T-cell (primary cell): ENCODE measurements at places on chromosomes 16 and 17.

DNA sequence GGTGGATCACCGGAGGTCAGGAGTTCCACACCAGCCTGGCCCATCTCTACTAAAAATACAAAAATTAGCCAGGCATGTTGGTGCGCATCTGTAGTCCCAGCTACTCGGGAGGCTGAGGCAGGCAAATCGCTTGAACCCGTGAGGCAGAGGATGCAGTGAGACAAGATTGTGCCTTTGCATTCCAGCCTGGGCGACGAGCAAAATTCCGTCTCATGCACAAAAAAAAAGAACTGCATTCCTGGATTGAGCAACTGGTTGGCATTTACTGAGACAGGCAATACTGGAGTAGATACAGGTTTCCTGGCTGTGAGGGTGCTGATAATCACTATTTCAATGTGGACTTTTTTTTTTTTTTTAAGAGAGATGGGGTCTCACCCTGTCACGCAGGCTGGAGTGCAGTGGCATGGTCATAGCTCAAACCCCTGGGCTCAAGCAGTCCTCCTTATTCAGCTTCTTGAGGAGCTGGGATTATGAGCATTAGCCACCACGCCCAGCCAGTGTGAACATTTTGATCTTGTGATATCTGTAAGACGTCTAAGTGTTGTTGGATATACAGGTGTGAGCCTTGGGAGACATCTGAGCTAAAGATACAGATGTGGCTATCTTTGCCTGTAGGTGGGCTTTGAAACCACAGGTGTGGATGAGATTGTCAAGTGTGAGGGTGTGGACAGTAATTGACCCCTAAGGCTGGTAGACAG is 5.8 kb downstream of the CYB5D2 start:
- no peak for DNase-seq

GRCh38 chr17:74827800-74828199 is 31.9 kb downstream of the GRIN2C start:
- DNase-seq: no peak

GRCh38 chr17:17576772-17577234 is 14.7 kb downstream of the PEMT start:
- DNase-seq: no peak

GRCh38 chr16:708019-708418 is 2.4 kb upstream of the FBXL16 start:
- DNase-seq: no peak

GRCh38 chr16:67565470-67566100 is 3.3 kb downstream of the CTCF start:
- no peak for DNase-seq

DNA sequence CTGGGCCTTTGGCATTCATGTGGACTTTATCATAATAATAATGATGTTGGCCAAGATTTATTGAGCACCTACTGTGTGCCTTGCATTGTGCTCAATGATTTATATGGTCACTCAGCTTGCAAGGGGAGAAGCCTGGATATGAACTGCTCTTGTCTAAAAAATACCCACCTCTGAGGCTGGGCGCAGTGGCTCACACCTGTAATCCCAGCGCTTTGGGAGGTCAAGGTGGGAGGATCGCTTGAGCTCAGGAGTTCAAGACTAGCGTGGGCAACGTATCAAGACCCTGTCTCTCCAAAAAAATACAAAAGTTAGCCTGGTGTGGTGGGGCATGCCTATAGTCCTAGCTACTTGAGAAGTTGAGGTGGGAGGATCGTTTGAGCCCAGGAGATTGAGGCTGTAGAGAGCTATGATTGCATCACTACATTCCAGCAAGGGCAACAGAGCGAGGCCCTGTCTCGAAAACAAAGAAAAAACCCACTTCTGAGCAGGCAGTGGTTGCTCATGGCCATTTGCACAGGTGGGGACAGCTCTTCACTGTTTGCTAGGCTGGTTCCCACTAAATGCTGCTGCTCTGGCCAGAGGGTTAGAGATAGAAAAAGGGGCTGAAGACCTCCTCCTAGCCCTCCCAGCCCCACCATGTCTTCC is 4.3 kb upstream of the ADGRG1 start:
- DNase-seq: no peak

DNA sequence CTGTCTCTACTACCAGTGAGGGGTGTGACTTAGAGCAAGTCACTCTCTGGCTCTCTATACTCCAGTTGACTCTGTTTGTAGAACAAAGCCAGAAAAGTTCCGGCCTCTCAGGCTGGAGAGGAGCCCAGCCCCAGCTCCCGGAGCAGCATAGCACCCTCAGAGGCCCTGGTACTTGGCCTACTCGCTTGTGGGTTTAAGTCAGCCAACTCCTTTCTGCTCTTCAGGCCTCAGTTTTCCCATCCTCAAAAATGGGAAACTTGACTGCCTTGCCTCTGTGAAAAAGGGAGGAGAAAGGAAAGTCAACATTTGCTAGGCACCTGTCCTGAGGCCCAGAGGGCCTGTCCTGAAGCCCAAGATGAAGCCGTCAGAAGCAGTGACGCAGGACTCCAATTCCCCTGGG is 1.1 kb downstream of the CHST6 start:
- no peak for DNase-seq

DNA sequence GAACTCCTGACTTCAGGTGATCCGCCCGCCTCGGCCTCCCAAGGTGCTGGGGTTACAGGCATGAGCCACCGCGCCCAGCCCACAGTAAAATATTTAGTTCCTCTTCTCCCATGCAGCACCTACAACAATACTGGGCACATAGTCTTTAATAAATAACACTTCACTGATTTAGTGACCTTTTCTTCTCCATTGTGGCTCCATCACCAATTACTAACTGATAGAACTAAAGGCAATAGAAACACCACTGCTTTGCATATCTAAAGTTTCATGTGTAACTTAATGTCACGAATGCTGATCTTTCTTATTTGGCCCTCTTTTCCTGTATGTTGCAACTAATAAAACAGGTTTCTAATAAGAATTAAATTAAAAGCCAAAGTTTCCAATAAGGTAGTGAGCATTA is 38.9 kb downstream of the TRIM37 start:
- no peak for DNase-seq

- no peak for DNase-seq
Observed at GRCh38 chr17:82477934-82478333, 19.4 kb downstream of the NARF start.

- no peak for DNase-seq
Observed at GRCh38 chr17:12290207-12290606, 269.5 kb downstream of the MAP2K4 start.

GRCh38 chr16:89744813-89745212 is 23.5 kb downstream of the ZNF276 start:
- no peak for DNase-seq

DNA sequence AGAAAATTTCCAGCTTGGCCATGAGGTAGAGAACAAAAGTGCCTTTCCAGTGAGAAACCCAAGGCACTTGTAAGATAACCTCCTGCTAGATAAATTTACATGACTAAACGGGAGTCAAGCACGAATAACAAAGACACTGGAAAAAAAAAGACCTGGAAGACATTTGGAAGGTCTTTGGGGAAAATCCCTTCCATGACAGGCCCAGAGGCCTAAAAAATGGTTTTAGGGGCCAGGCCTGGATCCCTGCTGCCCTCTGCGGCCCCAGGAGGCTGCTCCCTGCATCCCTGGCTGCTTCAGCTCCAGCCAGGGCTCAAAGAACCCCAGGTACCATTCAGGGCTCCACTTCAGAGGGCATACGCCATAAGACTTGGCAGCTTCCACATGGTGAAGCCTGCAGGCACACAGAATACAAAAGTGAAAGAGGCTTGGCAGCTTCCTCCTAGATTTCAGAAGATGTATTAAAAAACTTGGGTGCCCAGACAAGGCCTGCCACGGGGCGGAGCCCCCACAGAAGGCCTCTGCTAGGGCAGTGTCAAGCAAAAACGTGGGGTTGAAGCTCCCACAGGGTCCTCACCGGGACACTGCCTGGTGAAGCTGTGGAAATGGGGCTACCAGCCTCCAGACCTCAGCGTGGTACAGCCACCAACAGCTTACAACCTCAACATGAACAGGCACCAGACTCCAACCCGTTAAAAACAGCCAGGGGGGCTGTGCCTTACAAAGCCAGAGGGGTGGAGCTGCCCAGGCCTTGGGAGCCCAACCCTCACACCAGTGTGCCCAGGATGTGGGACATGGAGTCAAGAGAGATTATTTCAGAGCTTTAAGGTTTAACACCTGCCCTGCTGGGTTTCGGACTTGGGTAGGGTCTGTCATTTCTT is 77.1 kb downstream of the SDK2 start:
- DNase-seq: no peak

DNA sequence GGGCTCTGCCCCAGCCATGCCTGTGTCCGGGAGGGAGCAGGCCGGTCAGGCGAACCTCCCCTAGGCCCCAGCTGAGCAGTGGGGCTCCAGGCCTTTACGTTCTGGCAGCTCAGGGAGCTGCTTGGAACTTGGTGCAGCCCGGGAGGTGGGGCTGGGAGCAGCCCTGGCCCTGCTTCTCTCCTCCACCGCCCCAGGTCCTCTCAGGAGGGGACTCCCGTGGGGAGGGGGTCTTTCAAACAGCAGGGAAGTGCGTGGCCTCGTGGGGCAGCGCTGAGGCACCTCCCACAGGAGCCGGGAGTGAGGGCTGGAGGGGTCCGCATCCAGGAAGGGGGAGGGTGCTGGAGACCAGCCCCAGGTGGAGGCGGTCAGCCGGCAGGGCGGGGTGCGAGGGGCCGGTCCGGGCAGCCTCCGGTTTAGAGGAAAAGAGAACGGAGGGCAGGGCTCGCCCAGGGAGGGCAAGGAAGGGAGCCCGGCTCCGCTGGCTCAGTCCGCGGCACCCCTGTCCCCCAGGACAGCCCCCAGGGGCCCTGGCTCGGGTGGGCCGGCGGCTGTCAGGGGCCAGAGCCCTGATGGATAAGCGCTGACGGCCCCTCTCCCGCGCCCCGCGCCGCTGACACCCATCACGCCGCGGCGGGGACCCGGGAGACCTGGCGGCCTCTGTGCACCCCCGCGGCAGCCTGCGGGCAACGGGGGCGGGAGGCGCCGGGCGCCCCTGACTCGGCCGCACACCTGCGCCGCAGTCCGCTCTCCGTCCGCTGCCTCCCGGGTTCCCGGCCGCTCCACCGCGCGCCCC is 587 bp upstream of the PRR35 start:
- DNase-seq: no peak
